NCI-H1436 treated with DMSO at 0.1 percent for 48 hours (cell line): ENCODE measurements at places on chromosomes 1 and 21.

GRCh38 chr1:198756470-198756869 lies 117.6 kb downstream of the PTPRC start:
- DNase-seq: no peak

DNA sequence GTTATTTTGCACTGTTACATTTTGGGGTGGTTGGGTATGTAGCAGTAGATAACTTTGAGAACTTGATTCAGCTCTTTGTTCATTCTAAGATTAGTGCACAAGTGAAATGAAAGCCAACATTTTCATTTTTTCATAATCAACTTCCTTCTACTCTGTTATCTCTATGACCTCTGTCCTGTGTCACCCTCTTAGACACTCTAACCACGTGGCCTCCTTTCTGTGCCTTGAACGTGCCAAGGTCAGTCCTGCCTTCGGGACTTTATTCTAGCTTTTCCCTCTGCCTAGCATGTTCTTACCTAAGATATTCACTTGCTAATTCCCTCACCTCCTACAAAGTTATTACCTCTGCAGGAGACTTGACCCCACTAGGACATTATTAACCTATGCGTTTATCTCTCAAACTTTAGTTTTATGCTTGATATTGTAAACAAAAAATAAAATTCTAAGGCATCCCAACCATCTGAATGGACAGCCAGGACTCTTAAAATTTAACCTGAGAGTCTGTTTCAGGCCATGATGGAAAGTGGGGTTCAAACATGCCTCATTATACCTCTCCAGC lies 19.2 kb upstream of the EDEM3 start:
- DNase-seq: no peak

GRCh38 chr1:207884266-207885029 lies 26.5 kb downstream of the CD34 start:
- no peak for DNase-seq

DNA sequence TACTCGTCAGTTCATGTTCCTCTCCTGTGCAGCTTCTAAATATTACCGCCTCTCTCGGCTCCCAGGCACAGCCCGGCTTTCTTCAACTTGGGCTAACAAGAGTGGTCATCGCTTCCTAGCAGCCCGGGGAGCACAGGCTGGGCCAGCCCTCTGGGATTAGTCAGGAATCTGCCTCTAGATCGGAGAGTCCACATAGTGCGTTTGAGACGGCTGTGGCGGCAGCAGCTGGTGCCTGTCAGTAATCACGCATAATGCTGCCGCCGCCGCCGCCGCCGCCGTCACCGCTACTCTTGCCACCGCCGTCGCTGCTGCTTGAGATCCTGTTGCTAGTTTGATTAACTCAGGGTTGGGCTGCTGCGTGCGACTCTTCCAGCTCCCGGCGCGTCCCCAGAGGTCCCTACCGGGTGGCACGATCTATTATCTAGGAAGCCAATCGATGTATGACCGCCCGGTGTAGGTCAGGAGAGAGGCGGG lies at the start of gene RXRG:
Gene RXRG (minus strand): TSS at position 230 of the 474 bp plus-strand sequence. CDS start 233 bp downstream, outside the sequence.
- DNase-seq: no peak

GRCh38 chr1:200445213-200445612 lies 35.4 kb upstream of the ZNF281 start:
- no peak for DNase-seq

DNA sequence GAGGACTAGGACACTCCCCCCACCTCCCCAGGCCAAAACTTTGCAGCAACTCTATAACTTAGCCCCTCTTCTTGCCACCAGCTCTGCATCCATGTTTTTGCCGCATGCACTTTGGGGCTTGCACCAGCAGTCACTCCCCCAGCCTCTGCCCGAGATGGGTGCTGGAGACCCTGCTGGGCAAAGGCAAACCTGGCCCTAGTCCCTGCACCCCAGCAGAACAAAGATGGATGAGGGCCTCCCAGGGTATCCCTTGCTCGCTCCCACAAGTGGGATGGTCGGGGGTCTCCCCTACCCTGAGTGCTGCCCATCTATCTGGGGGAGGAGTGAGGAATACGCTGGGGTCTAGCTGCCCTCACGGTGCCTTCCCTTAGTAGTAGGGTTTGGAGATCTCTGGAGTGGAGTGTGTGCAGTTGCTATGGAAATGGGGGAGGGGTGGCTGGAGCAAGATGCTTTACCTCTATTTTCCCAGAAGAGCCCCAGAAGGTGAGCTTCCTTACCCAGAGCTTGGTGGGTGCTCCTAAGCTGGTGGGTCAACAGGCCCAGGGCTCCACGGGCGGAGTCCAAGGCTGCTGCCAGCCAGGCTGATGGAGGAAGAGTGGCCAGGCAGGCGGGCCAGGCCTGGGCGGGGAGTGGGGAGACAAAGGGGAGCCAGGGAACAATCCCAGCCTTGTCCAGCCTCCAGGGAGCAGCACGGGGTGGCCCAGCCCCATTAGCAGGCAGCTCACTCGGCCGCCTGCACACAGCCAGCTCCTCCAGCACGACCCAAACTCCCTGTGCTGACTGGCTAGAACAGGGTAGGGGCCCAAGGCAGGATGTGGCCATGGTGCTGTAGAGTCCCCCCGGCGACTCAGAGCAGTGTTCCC lies at the start of gene PAQR6:
Gene PAQR6 (minus strand): TSS at position 597 of the 863 bp plus-strand sequence. CDS start 1,325 bp downstream, outside the sequence.
- no peak for DNase-seq

DNA sequence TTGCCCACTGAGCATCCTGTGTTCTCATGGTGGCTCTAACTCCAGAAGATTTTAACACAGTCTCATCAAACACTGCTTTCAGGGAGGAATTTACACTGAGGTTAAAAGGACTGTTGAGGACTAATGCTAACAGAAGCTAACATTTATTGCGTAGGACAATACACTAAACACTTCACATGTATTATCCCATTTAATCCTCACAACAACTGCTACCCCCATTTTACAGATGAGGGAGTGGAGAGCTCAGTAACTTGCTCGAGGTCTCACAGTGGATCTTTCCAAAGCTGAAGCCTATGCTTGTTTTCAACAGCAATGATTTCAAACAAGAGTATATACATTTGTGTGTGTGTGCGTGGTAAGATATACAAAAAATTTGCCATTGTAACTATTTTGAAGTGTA lies 13.9 kb downstream of the ATF3 start:
- no peak for DNase-seq

DNA sequence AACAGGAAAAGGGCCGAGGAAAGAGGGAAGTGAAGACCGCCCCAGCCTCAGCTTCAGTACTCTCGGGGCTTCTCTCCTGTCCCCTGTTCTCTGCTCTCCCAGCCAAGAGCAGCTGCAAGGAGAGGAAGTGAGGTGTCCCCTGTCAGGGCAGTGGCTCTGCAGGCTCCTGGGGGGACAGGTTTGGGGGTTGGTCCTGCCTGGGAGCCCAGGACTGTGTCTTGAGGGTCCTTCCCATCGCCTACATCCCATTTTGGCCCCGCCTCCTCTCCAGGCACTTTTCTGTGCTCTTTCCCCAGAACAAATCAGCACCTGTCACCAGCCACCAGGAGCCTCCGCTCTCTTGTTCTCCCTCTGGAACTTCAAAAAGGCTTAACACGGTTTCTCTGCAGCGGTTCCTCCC lies 82.6 kb downstream of the VWA5B1 start:
- DNase-seq: no peak

DNA sequence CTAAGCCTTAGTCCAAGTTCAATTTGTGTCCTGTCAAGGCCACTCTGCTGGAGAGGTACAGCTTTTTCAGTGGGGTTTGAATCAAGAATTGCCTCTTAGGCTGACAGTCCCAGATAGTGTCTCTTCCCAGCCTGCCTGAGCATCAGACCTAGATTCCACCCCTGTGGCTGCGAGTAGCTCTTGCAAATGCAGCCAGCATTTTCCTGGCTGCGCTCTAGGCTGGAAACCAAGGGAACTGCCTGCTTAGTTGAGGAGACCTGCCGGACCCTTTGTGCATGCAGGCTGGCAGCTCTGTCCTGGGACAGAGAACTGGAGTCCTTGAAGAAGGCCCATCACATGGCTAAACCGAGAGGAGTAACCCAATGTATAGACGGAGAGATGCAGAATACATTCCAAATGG lies 293.7 kb downstream of the PCP4 start:
- no peak for DNase-seq

- no peak for DNase-seq
Measured at GRCh38 chr1:12439073-12439472, 178.9 kb downstream of the DHRS3 start.

DNA sequence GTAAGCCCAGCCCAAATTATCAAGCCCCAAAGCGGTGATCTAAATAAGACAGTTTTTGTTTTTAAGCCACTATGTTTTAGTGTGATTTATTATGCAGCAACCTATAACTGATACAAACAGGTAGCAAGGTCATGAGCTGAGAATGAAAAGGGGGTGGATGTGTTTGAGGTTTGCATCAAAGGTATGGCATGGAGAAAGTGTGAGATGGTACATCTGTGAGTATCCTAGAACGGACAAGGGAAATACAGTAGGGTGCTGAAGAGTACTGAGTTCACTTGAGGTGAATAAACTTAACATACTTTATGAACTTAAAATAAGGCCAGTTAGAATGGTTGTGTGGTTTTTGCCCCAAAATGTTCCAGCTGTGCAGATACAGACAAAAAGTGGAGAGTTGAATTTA lies 286.0 kb upstream of the B3GALT2 start:
- DNase-seq: no peak

- no peak for DNase-seq
Measured at GRCh38 chr1:47722101-47722500, 275.1 kb downstream of the TRABD2B start.

DNA sequence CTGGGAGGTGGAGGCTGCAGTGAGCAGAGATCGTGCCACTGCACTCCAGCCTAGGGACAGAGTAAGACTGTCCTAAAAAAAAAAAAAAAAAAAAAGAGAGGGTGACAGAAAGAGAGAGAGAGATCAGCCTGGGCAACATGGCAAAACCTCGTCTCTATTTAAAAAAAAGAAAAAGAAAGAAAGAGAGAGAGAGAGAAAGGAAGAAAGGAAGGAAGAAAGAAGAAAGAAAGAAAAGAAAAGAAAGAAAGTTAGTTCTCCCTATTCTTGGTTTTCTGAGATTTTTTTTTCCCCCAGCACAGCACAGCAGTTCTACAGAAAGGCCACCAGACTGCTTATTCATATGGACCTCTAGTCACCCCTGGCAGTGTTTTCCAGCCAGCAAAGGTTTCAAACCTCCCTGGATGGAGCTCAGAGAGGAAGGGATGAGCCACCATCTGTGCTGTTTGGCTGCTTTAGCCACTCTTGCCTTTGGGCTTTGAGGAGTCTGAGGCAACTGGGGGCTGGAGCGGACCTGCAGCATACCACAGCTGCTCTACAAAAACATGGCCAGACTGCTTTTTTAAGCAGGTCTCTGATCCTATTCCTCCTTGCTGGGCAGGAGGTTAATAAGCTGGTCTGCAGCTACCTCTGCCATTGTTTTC lies 10.6 kb downstream of the S100A6 start:
- no peak for DNase-seq

DNA sequence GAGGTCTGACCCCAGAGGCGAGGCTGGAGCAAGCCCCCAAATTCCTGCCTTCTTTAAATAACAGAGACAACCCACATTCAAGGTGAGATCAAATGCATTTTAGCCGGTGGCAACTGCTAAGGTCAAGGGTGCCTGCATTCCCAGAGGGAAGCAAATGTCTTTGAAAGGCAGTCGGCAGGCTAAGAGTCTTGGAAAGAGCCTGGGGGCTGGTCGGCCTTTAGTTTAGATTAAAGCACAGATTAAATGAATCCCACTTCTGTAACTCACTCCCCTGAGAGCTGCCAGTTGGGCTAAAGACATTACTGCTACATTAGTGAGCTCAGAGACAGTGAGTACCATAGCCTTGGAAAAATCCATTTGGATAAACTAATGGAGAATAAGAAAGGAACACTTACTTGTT lies 59.2 kb downstream of the HTR6 start:
- no peak for DNase-seq

GRCh38 chr1:83998498-83999315 lies at the start of gene TTLL7:
TTLL7 (minus strand) TSS chr1:83999132; CDS start chr1:83952211, 46,921 bp downstream.
- DNase-seq: no peak

GRCh38 chr1:153217212-153217611 lies at the start of gene PRR9:
PRR9 (plus strand) TSS chr1:153217584; CDS start chr1:153218145, 561 bp downstream.
- DNase-seq: no peak

- no peak for DNase-seq
Measured at GRCh38 chr1:193729429-193729828, 543.0 kb upstream of the B3GALT2 start.

DNA sequence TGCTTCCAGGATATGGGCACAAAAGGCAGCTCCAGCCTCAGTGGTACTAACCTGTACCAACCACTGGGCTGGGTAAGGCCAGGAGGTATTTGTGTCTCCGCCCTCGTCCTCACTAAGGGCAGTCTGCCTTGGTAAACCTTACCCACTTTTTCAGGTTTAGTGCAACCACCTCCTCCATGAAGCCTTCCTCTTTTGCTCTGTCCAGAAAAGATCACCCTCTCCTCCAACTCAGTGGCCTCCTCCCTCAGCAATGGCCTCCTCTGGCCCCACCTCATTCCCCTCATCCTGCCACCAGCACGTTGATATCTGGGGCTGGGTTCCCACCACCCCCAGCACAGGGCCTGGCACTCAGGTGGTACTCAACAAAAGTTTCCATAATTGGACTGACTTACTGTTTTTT lies 161.5 kb downstream of the GRIK3 start:
- DNase-seq: no peak

DNA sequence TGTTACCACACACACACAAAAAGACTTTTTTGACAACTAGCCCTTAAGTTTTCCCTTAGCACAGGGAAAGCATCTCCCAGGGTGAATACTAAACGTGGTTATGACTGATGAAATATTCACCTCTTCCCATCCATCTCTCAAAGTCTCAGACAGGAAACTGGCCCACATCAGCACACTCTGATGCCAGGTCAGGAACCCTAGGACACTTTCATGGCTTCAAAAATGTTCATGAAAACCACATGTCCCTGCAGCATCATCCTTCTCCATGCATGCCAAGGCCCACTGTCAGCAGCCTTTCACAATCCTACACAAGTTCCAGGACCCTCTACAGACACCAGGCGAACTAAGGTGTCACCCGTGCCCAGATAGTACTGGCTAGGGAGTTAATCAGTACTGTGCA lies 68.7 kb downstream of the DNTTIP2 start:
- no peak for DNase-seq

DNA sequence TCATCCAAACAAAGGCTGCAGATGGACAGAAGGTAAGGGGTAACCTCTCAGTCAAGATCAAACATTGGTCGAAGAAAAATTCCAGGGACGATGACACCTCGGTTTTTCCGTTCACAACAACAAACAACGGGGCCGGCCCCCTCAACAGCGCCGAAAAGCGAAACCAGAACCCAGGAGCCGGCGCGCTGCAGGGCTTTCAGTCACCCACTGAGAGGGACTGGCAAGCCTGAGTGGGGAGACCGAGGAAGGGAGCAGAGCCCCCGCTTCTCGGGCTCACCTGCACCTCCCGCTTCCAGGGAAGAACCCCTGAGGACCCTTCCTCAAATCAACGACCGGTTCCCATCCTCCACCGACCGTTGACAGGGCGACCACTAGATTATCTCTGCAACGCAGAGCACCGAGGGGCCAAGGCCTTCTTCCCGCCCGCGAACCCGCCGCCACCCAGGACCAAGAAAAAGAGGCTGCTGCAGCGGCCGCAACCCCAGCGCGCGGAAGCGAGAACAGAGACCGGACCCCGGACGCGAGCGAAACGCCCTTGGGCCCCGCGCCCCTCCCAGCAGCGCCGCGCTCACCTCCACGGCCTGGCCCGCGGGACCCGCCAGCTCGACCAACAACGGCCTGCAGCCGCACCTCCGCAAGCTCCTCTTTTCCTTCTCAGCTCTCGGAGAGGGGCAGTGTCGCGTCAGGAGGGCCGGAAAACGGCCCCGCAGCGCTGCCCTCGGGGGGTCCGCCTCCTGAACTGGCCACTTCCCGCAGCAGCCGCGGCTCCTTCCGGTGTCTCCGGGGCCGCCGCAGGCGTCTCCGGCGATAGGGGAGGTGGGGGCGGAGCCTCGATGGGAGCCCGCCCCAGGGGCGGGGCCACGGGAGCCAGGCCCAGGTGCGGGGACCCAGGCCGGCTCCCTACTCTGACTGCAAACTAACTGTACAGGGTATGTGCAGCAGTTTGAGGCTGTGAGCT lies at the start of gene USP33:
Gene USP33 (minus strand): TSS at position 782 of the 958 bp plus-strand sequence. CDS start 18,155 bp downstream, outside the sequence.
- no peak for DNase-seq

- DNase-seq: no peak
Measured at GRCh38 chr1:166840309-166841274, 1.3 kb downstream of the POGK start.
